Stimulated activated CD4-positive, alpha-beta T cell treated with anti-CD3 and anti-CD28 coated beads, Interleukin-2, amount 100 ng/mL, for 4 hours (primary cell): ENCODE measurements at places on chromosomes 11 and 22.

GRCh38 chr22:46443850-46444389 lies 93.5 kb downstream of the CELSR1 start:
- DNase-seq, result no peak

DNA sequence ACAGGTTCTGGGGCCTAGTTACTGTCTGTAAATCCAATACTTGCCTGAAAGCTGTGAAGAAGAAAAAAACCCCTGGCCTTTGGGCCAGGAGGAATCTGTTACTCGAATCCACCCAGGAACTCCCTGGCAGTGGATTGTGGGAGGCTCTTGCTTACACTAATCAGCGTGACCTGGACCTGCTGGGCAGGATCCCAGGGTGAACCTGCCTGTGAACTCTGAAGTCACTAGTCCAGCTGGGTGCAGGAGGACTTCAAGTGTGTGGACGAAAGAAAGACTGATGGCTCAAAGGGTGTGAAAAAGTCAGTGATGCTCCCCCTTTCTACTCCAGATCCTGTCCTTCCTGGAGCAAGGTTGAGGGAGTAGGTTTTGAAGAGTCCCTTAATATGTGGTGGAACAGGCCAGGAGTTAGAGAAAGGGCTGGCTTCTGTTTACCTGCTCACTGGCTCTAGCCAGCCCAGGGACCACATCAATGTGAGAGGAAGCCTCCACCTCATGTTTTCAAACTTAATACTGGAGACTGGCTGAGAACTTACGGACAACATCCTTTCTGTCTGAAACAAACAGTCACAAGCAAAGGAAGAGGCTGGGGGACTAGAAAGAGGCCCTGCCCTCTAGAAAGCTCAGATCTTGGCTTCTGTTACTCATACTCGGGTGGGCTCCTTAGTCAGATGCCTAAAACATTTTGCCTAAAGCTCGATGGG lies 13.5 kb downstream of the PIK3IP1 start:
- DNase-seq, result no peak

GRCh38 chr11:84345597-84345996 lies 1059.4 kb upstream of the CCDC90B start:
- DNase-seq, result no peak

- DNase-seq, result no peak
Measured at GRCh38 chr11:26283852-26284408, 48.0 kb upstream of the ANO3 start.

GRCh38 chr22:22609291-22609690 lies 35.1 kb upstream of the GGTLC2 start:
- DNase-seq, result no peak

- DNase-seq, result no peak
Measured at GRCh38 chr11:17629113-17629512, 82.1 kb downstream of the OTOG start.

DNA sequence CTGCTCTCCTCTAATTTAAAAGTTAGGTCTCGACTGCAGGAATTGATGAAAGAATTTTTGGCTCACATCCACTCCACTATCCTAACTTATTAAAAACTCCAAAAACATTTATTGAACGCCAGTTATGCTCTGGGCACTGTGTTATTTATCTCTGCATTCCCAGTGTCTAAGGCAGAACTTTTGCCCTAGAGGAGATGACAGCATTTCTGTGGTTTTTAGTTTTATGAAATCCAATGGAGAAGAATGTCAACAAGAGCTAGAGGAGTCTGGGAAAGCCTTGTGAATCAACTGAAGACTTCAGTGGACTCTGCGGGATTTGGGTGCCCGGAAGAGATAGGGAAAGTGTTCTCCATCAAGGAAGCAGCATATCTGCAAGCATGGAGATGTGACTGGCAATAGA lies 217.0 kb upstream of the PGR start:
- no peak for DNase-seq

DNA sequence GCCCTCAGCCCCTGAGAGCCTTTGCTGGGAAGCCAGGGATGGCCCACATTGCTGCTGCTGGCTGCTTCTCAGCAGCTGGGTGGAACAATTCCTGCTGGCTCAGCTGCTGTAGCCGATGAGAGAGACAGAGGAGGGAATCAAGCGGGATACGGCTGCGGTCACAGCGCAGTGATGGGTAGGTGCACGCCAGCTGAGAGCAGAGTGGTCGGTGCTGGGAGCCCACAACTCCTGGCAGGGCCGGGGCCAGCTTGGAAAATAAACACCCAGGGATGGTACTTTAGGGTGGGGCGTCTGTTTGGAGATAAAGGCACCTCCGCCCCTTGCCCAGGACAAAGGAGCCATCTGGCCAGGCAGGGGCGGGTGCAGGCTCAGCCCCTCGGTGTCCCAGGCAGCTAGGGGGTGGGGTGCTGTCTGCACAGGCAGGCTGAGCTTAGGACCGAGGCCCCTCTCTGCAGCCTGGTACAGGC lies 480.5 kb downstream of the MIAT start:
- no peak for DNase-seq

DNA sequence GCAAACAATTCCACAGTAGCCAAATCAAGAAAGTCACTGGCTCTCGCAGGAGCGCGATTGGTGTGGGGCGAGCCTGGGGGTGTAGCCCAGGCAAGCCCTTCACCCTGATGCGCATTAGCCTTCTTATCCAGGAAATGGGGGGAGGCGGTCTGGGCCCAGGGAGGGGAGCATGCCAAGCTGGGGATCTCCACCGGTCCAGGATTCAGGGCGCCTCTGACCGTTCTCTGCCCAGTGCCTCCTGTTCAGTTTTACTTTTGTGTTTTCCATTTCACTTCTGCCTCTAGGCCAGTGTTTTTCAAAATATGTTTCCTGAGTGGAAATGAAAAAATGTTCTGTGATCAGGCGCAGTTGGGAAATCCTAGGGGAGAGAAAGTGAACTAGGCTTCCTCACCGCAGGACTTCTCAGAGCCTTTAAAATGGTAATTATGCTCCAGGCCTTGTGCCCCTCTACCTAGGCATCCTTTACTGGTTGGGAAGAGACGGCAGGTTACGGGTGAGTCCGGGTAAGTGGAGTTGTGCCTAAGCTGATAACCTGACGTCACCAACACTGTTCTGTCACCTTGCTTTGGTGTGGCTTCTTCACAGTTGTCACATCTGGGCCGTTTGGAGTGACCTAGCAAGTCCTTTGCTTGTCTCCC lies 18.4 kb downstream of the LRP5 start:
- DNase-seq, result no peak

DNA sequence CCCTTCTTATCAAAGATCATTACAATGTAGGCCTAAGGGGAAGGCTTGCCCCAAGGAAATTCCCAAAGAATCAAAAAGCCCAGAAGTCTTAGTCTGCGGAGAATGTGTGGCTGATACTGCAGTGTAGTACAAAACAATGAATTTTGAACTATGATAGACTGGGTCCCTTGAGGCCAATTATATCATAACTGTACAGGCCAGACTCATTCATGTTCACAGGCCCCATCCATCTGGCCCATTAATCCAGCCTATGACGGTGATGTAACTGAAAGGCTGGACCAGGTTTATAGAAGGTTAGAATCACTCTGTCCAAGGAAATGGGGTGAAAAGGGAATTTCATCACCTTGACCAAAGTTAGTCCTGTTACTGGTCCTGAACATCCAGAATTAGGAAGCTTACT lies 35.2 kb downstream of the IGLL1 start:
- DNase-seq, result no peak

GRCh38 chr11:104957280-104957679 lies 11.1 kb downstream of the CASP4 start:
- no peak for DNase-seq

DNA sequence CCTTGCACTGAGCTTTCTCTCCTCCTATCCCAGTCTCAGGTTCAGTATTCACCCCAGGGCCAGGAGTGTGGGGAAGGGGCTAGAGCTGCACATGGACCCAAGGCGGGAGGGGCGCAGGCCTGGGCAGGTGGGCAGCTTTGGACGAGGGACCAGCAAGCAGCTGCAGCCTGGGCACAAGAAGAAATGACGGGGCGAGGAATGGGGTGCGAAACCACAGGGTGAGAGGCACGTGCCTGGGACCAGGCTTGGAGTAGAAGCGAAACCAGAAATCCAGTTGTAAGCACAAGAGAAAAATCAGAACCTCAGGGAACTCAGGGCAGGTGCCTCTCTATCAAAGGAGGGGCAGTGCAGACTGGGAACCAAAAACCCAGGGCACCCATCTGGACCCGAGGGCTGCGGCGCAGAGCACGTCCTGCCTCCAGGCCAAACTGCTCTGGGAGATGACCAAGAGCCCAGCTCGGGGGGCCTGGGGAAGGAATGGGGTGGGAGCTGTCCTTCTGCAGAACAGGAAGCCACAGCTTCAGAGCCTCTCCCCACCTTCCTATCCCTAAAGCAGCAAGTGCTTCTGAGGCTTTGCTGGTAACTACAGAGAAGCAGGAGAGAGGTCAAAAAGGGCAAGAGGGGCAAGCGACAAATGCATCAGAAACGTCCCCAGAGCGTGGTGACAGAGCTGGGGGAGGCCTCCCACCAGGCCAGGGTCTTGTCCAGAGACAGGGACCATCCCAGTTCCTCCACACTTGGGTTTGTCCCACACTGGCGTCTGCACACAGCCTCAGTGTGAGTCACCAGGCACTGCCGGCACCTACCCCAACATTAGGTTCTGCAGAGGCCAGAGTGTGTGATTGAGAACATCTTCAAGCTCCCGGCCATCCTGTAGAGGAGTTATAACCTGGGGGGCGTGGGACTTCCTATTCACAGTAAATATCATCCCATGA lies 18.3 kb upstream of the TMPRSS4 start:
- no peak for DNase-seq

DNA sequence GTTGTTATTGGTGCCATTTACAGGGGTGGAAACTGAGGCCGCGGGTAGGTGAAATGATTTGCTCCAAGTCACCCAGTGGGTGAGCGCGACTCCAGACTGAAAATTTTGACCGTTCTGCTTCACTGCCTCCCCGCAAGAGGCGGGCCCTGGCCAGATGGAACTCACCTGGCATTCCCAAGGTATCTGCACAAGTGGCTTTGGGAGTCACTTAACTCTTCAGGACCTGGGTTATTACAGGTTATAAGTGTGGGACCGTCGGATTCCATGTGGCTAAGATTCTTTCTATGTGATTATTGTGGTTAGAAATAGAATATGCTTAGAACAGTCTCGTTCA lies 598 bp downstream of the CABIN1 start:
- no peak for DNase-seq

GRCh38 chr22:24115247-24116207 lies 65.8 kb upstream of the SUSD2 start:
- DNase-seq, result no peak
